Left kidney (tissue), 8 donors: ENCODE measurements at places on chromosomes 6 and 20. TPM values are rescaled to one million over a fixed set of nuclear protein-coding genes. Genes with fewer than 3 reads are reported as not detected.

PRSS35 gene
- polyA plus RNA-seq, result 44.3 TPM

PROKR2 gene
- polyA plus RNA-seq, result not detected

FKBP1C gene
- 2.1 TPM for polyA plus RNA-seq

BPIFB6 gene
- not detected for polyA plus RNA-seq

PREX1 gene
- polyA plus RNA-seq, result 11.7 TPM

GDAP1L1 gene
- polyA plus RNA-seq, result 0.53 TPM

ZNF335 gene
- 14.4 TPM for polyA plus RNA-seq

GRM1 gene
- 0.18 TPM for polyA plus RNA-seq

EYA2 gene
- 0.52 TPM for polyA plus RNA-seq

CAGE1 gene
- 0.38 TPM for polyA plus RNA-seq

NINL gene
- 69.2 TPM for polyA plus RNA-seq

ARFGEF3 gene
- 8.5 TPM for polyA plus RNA-seq

CCM2L gene
- 5.2 TPM for polyA plus RNA-seq

SLC17A3 gene
- polyA plus RNA-seq, result 1.3 TPM

CHRNA4 gene
- 13.3 TPM for polyA plus RNA-seq

EFCAB8 gene
- 0.55 TPM for polyA plus RNA-seq

GCM1 gene
- polyA plus RNA-seq, result 0.20 TPM

OTOR gene
- not detected for polyA plus RNA-seq

SLPI gene
- polyA plus RNA-seq, result 0.40 TPM
